ENCODE measurements at places on chromosomes 4 and X.

DNA sequence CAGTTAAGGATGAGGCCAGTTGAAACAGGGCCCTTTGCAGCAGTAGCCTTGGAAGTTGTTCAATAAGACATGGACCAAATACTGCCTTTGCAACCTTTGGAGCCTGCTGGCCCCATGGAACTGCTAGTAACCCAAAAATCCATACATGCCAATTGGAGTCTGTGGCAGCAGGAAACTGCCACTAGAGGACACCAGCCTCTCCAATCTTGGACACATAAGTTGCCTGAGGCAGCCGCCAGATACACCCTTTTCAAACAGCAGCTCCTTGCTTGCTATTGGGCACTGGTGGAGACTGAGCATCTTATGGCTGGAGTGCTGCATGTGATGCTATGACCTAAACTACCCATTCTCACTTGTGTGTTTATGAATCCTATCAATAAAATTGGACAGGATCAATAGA lies 14.8 kb upstream of the LAP3 start:
- DNase-seq, result no peak

DNA sequence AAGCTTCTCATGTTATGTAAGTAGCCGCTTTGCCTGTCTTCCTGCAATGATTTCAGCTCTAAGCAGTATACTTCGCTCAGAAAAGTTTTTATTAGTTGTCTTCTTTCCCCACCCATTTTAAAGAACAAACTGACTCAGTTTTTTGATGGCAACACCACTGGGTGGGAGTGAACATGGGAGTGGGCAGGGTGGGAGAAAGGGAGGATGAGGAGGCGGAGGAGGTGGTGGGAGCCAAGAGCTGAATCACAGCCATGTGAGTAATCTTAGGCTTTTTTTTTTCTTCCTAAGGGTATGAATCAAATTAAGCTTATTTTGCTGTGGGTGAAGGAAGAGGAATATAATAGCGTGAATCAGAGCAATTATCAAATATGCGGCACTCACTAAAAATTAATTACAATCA lies 574.3 kb upstream of the DIPK2B start:
- no peak for DNase-seq

GRCh38 chr4:100240008-100240407 lies 49.7 kb upstream of the DDIT4L start:
- DNase-seq, result no peak

DNA sequence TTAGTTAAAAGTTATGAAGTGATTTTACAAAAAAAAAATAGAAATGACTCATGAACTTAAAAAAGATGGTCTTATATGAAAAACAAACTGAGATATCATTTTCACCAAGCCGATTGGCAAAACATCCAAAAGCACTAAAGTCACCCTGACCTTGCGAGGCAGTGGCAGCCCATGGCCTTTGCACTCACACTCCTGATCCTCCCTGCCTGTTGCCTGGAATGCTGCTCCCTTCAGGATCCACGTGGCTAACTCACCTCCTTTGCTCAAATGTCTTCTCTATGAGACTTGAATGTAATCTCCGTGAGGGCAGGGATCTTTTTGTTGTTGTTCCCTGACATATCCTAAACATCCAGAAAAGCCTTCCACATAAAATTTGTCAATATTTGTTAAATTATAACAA lies 106.4 kb downstream of the RAPGEF2 start:
- no peak for DNase-seq

- no peak for DNase-seq
Measured at GRCh38 chr4:73205482-73205881, 53.1 kb downstream of the ANKRD17 start.

GRCh38 chrX:106932492-106932923 lies 12.3 kb downstream of the CLDN2 start:
- DNase-seq, result no peak

DNA sequence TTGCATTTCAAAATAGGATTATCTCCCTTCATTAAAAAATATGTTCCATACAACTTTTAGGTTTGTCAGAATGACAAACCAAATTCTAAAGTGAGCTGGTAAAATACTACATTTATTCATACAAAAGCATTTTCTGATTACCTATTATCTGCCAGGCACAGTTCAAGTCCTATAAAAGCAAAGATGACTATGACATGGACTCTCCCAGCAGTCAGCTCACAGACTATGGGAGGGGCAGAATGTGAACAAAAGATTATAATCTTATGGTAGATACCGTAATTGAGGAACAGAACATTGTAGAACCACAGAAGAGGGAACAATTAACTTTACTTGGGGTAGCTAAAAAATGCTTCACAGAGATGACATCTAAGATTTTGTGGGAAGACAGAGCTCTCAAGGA lies 12.4 kb downstream of the PAQR3 start:
- DNase-seq, result no peak

DNA sequence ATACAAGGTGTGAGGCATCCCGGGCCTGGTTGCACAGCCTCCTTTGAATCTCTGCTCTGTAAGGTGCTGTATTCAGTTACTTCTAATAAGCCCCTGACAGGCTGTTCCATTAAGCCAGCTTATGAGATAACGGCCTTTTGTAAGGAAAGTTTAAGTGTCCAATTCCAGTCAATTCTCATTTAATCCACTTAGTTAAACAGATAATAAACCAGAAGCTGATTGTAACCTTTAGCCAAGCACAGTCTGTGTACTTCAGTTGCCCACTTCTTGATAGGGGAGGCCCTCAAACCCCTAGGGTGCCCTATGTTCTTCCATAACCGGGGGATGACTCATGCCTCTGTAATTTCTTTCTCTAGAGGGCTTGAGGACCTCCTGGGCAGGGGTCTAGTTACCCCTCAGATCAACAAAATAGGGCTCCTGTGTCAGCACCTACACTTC lies 63.4 kb downstream of the RASL11B start:
- no peak for DNase-seq

- no peak for DNase-seq
Measured at GRCh38 chr4:2829933-2830451, 13.7 kb upstream of the ADD1 start.

GRCh38 chrX:150365990-150366911 lies 3.1 kb downstream of the MAMLD1 start:
- peak; percentile 28 for DNase-seq

DNA sequence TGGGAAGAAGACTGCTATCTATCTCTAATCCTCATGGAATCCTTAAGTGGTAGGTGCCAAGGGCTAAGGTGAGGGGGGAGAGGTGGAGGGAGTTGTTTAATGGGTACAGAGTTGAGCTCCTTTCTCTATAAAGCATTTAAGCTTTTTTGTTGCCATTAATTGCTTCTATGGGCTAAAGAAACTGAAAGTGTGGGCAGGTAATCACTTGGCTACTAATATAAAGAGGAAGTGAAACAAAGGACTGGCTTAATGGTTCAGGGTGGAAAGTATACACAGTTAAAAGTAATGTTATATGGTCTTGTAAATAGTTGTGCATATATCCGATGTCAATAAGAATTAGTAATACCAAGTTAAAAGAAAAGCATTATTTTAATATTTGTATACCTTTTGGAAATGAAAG lies 83.9 kb downstream of the POLA1 start:
- no peak for DNase-seq

DNA sequence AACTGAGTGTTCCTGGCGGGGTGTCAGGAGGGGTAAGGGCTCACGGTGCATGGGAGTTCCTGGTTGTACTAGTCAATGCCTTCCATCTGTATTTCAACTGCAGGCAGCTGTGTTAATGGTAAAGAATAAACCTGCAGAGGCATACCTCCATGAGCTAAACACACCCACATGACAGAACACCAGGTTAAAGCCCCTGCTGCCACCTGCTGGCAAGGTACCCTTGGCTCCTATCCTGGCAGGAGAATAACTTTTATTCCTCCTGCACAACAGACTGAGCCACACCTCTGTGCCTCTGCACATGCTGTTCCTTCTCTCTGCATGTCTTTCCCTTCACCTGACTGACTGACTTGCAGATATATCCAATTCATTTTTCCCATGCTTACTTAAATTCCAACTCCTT lies 11.1 kb downstream of the ITIH6 start:
- DNase-seq, result peak; percentile 34

DNA sequence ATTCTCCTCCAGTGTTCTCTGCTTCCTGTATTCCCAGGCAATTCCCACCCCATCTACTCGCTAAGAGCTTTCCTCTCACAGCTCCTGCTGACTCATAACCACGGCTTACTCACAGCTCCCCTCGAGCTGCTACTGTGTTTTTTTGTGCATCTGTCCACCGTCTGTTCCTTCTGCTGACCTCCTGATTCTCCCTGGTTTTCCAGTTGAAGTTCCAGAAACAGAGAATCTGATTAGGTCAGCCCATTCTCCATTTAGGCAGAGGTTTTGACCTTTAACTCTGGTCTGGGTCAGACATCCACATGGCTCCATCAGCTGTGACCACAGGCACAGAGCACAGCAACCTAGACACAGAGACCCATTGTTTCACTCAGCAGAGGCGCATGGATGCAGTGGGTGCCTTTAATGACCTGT lies 5.5 kb upstream of the SMIM20 start:
- DNase-seq, result no peak

DNA sequence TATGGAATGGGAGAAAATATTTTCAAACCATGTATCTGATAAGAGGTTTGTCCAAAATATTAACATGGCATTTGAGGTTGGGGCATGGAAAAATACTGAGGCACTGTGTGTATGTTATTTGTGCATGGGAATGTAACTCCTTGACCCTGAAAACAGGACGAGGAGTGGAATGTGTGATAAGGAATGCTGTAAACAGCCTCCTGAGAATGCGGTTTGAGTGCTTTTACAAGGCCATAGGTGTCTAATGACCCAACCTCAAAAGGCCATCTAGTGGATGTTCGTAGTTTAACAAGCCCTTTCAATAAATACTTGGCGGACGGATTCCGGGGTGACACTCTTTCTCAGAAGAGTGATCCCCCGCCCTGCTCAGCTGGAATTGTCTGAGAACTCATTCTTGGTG lies 162.9 kb upstream of the USP9X start:
- DNase-seq, result no peak

DNA sequence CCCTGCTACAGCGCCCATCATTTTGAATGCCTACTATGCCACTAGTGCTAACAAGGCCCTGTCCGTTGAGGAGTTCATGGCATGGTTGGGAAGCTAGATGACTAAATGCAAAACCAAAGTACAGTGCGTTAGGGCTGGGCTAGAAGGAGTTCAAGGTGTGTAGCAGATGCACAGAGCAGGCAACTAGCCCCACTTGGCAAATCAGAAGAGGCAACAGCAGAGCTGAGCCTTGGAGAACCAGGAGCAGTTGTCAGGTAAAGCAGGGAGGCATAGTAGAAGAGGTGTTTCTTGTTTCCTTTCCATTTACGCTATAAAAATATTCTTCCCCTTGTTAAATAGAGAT lies 146.6 kb upstream of the CPEB2 start:
- DNase-seq, result no peak

GRCh38 chr4:141614878-141615586 lies 21.4 kb upstream of the IL15 start:
- DNase-seq, result no peak

DNA sequence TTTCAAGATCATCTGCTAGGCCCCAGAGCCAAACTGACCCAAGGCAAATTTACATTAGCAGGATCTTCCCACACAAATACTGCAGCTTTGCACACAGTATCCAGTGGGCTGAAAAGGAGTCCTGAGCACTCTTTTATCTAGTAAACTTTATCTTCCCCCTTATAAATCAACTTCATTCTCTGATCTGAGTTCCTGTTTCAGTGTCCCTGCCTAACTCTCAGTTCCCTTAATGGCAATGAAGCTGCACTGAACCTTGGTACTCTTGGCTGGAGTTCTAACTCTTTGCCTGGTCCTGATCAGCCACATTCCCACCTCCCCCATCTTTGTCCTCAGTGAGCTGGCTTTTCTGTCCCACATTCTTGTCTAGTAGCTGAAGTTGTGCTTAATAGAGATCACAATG lies 37.4 kb downstream of the EDA2R start:
- no peak for DNase-seq

DNA sequence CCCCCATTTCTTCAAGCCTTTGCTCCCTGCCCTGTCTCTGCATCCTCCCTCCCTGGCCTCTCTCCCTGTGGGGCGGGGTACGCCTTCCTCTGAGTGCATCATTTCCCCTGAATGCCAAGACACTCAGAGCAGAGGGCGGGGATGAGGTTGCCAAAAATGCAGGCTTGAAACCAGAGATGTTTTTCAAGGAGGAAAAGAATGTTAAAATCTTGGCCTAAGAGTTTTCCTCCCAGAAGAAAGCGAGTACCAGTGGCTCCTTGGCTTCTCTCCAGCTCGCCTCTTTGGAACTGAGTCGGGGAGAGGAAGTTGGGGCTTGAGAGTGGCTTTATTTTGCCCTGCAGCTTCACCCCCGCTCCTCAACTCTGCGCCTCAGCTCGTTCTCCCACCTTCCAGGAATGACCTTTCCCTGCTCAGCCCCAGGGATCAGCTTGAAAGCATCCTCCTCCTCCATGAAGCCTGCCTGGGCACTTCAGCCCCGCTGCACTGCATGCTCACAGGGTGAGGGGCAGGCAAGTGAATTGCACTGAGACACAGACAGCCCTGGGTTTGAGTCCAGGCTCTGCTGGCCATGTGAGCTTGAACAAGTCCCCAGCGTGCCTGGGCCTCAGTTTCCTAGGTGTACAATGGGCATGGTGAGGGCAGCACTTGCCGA lies 57.5 kb upstream of the SORCS2 start:
- no peak for DNase-seq

- DNase-seq, result no peak
Measured at GRCh38 chr4:77758804-77759203, 60.4 kb downstream of the CNOT6L start.

DNA sequence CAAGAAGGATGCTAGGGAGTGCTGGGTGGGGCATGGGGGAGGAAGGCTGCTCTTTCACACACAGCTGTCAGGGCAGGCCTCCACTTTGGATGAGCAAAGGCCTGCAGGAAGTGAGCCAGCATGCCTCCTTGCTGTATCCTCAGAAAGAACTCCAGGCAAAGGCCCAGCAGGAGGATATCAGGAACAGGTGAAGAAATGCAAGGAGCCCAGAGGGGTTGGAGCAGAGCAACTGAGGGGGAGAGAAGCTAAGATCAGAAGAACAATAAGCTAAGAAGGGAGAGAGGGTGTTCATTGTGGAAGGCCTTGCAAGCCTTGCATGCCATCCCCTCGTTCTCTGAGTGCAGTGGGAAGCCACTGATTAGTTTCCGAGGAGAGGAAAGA lies 115.1 kb downstream of the CAMK2D start:
- no peak for DNase-seq

DNA sequence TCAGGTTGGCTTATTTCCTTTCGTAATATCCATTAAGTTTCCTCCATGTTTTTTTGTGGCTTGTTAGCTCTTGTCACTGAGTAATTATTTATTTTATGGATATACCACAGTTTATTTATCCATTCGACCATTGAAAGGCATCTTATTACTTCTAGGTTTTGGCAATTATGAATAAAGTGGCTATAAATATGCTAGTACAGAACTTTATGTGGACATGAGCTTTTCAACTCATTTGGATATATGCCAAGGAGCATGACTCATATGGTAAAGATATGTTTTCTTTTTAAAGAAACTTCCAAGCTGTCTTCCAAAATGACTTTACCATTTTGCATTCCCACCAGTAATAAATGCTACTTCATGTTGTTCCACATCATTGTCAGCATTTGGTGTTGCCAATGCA lies 803.6 kb downstream of the GLUD2 start:
- DNase-seq, result no peak

GRCh38 chrX:49075347-49075746 lies 1.5 kb upstream of the PRAF2 start:
- no peak for DNase-seq

All from stimulated activated CD8-positive, alpha-beta memory T cell treated with anti-CD3 and anti-CD28 coated beads, Interleukin-4, amount 100 ng/mL, for 48 hours (primary cell).